ENCODE measurements at places on chromosomes 6 and 20. TPM values are rescaled to one million over a fixed set of nuclear protein-coding genes. Genes with fewer than 3 reads are reported as not detected.

Gene HTR1E
- total RNA-seq: not detected

Gene PDE10A
- 7.1 TPM for total RNA-seq

Gene TSPO2
- not detected for total RNA-seq

Gene RIPOR2
- total RNA-seq: 4.8 TPM

Gene MAP1LC3A
- 85.7 TPM for total RNA-seq

Gene CASS4
- total RNA-seq: 0.80 TPM

Gene HLA-DOA
- total RNA-seq: 3.0 TPM

Gene PRRT1
- total RNA-seq: 0.97 TPM

Gene GPR6
- not detected for total RNA-seq

Gene SLC22A3
- total RNA-seq: 5.2 TPM

Gene LY6G6D
- total RNA-seq: not detected

Gene C2
- total RNA-seq: 12.3 TPM

Gene WFDC10B
- not detected for total RNA-seq

Gene VSTM2L
- total RNA-seq: 139 TPM

Gene PNLDC1
- 0.47 TPM for total RNA-seq

Gene PTGIS
- total RNA-seq: 124 TPM

Gene TXNDC5
- total RNA-seq: 65.3 TPM

Gene GNAS-AS1
- 0.37 TPM for total RNA-seq

Gene OPN5
- not detected for total RNA-seq

Gene ARFGAP1
- total RNA-seq: 50.3 TPM

Gene CCN6
- not detected for total RNA-seq

Gene SLC4A11
- 0.52 TPM for total RNA-seq

Gene LIN28B
- total RNA-seq: not detected

Gene GPX5
- total RNA-seq: not detected

Gene MEP1A
- total RNA-seq: not detected

Gene GRM1
- total RNA-seq: 0.06 TPM

Gene DDX39B
- total RNA-seq: 224 TPM

Gene ECT2L
- total RNA-seq: 2.8 TPM

Gene SMPDL3A
- total RNA-seq: 6.0 TPM

Gene TUBB1
- total RNA-seq: 0.37 TPM

Gene PROCR
- total RNA-seq: 41.9 TPM

Gene DDO
- total RNA-seq: 7.9 TPM

Gene SHLD1
- total RNA-seq: 9.3 TPM

All from left cardiac atrium (tissue), 4 donors.